ENCODE measurements at places on chromosomes 4 and X. TPM values are rescaled to one million over a fixed set of nuclear protein-coding genes. Genes with fewer than 3 reads are reported as not detected.

GRCh38 chrX:73182502-73183114, 32.0 kb downstream of the NAP1L2 start:
- DNase-seq: no peak

DNA sequence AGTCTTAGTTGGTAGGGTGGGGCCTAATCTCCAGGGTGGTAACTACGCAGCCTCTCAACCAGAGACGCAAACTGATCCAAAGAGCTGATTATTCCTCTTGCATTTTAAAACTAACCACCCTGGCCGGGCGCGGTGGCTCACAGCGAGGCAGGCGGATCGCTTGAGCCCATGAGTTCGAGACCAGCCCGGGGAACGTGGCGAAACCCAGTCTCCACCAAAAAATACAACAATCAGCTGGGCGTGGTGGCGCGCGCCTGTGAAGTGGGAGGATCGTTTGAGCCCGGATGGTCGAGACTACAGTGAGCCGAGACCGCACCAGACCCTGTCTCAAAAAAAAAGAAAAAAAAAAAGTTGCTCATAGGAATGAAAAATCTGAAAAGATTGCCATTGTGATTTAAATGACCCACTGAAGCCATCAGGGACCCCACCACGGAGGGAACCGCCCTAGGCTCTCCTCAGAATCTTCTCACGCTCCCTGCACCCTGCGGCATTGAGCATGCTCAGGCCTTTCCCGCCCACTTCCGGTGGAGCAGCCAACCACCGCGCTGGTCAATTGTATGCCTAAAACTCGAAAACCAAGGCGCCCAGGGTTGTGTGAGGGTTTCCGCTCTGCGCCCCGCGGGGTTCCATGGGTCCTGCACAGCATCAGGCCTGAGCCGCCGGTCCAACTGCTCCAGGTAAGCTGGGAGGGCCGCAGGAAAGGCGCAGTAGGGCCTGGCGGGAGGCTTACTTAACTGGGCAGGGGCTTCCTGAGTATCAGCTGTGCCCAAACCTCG, at the start of gene TRIM60:
Gene TRIM60, plus strand, starts transcription at position 564 of the 776 bp plus-strand sequence. CDS start 8,074 bp downstream, outside the sequence.
- no peak for DNase-seq

DNA sequence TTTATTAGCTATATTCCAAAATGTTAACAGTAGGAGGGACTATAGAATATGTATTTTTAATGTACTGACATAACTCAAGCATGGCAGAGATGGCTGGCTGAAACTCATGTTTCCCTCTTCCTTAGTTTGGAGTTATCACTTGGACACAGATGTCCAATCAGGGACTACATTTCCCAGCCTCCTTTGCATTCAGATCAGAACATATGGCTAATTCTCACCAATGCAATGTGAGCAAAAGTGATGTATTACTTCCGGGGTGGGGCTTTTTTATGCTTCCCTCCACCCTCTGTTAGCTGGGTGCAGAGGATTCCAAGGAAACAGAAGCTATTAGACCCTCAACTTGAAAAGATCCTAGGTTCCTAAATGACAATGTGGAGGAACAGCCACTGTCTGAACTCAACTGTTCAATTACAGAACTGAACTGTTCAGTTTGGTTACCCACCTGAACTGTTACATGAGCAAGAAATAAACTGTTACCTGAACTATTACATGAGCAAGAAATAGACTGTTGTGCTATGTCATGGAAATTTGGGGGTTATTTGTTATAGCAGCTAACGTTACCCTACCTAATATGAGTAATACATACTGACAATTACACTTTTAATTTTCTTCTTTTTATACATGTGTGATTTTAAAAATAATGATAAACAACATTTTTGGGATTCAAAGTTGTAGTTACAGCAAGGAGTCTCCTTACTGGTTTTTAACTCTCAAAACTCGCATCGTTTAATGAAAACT, 29.6 kb upstream of the ERVMER34-1 start:
- DNase-seq: no peak

DNA sequence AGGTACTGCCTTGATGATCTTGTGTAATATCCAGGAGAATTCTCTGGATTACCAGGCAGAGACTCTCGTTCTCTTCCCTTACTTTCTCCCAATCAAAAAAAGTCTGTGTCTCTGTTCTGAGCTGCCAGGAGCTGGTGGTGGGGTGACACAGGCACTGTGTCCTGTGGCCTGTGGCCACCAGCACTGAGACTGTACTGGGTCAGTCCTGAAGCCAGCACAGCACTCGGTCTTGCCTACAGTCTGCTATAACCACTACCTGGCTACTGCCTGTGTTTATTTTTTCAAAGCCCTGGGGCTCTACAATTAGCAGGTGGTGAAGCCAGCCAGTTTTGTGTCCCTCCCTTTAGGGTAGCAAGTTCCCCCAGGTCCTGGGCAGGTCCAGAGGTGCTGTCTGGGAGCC, 331.1 kb upstream of the MAGEB18 start:
- no peak for DNase-seq

The PGAM4 gene
- total RNA-seq: 0.17 TPM

The AFM gene
- total RNA-seq: not detected

DNA sequence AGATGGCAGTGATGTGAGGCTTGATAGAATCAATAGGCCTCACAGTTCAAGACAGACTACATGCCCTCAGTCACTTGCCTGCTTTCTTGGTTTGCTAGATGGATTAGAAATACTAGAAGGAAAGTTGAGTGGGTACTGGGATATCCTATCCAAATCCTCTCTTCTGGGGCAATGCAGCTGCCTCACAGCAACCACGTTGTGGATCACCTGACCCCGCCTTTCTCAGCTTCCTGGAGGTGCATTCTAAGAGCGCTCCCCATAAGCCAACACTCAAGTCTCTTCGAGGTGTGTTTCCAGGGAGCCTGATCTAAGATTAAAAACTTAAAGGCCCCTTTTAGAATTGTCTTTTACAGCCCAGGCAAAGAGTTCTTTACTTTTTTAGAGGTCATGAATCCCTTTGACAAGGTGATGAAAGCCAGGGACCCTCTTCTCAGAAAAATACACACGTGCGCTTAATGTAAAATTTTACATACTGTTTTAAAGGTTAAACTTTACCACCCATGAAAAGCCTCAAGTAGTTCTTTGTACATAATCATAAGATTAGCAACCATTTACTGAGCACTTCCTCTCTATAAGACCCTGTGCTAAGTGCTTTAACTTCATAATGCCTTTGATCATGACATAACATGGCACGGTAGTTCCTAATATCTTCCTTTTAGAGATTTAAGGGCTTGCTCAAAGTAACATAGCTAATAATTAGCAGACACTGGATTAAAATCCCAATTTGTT, 840 bp upstream of the RPL34 start:
- DNase-seq: no peak

DNA sequence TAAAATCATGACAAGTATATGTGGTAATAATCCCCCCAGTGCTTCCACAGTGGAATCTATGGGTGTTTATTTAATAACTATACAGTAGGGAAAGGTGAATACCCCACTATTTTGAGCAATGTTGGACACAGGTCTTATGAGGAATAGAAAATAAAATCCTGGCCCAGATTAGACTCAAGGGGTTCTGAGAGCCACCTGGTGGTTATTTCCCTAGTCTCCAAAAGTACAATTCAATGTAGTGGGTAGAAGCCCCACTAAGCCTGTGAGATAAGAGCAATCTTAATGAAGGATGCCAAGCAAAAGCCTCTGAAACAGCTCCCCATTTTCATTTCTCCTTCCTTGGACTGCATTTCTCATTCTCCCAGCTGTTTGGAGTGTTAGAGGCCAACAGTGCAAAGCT, 328.2 kb upstream of the NR3C2 start:
- no peak for DNase-seq

The RHOXF1 gene
- total RNA-seq: not detected

The SLC26A1 gene
- total RNA-seq: 0.85 TPM

DNA sequence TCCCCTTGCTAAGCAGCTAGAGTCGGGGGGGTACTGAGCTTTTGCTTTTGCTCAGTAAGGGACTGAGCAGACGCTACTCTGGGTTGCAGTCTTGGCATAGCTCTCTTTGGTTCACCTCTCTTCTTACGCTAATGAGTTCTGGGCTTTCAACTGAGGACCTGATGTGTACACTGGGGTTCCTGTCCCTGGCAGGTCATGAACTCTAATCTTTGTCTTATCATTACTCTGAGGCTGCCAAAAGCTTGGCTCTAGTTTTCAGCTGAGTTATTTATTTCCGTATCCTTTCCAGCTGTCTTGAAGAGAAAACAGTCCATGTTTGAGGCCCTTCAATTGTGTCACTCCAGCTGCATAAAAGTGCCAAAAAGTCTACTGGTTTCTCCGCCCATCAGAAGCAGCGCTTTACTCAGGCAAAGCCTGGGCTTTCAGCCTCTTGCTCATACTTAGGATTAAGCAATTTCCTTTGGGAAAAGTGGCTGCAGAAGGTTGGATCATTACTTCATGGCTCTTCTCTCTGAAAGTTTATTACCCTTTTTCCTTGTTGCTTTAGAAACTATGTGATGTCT, 121.0 kb upstream of the STOX2 start:
- DNase-seq: no peak

The GAGE12J gene
- not detected for total RNA-seq

All from G401 (cell line).